Iris pigment epithelial cell (primary cell): ENCODE measurements at places on chromosomes 3 and 15.

- DNase-seq = no peak
Observed at GRCh38 chr15:90351479-90352106, 491 bp upstream of the ZNF774 start.

DNA sequence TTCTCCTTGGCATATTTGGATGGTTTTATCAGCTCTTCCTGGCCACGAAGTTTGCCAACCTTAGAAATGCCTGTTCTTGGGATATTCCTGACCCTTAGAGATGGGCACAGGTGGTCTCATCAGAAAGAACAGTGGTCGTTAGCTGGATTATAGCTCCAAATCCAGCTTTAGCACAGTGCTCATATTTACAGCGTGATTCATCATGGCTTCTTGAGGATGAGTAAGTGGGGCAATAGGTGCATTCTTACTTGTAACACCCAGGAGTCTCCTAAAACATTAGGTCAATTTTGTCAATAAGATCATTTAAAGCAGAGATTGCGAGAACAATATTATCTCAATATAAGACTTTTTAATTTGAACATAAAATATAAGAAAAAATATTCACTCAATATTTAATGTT is 191.9 kb downstream of the GABRB3 start:
- DNase-seq = no peak

DNA sequence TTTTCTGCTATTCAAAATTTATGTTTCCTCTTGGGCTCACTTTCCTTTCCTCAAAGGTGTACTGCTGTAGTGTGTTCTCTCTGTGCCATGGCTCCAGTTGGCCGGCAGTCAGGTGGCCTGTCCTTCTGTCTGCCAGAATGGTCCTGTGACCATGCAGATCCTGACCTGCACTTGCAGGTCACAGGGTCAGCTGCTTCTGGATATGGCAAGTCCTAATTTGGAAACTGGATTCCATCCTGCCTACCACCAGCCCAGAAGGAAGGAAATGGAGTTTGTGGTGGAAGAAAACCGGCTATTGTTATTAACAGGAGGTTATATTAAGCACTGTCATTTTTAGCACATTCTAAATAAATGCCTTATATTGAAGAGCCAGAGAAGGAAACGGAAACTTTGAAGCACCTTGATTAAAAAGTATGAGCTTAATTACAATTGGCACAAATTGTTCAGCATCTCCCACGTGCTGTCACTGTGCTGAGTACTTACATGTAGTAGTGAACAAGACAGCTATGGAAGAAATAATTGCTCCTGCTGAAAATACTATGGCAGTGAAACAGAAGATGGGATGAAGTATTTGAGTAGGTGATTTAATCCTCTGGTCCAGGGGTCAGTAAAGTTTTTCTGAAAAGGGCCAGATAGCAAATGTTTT is 362.8 kb downstream of the PTPRG start:
- no peak for DNase-seq

DNA sequence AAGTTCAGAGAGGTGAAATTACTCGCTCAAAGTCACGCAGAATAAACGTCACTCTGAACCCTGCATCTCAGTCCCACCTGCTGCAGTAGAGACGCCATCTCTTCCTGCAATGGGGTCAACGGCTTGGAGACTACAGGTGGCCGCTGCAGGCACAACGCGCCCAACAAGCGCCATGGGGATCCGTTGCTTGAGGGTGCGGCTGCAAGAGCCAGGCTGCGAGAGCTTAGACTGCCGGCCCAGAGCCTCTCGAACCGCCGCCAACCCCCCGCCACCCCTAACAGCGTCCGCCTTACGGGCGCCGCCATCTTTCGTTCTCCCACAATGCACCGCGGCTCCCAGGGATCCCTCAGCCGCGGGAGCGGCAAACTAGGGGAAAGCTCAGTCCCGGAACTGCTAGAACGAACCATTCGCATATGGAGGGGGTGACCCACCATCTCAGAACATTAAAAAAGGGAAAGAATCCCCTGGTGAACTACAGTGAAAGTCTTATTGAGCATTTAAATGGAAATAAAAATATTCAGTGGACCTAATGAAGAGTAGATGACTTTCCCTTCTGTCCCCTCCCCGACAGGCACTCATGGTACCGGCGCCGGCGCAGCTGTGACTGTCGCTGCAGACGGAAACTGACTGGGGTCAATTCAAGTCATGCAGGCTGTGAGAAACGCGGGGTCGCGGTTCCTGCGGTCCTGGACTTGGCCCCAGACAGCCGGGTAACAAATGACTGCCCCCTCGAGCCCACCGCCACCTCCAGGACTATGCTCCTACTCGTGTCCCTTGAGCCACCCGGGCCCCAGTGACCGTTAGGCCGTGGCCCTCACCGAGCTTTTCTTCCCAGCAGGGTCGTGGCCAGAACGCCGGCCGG is at the start of the genes MRPL46 and MRPS11:
Gene MRPL46 (minus strand): TSS at position 316 of the 862 bp plus-strand sequence. CDS start 11 bp downstream, at position 305.
Gene MRPS11 (plus strand): TSS at position 636 of the 862 bp plus-strand sequence. CDS start 10 bp downstream, at position 646.
- DNase-seq = peak; percentile 82

DNA sequence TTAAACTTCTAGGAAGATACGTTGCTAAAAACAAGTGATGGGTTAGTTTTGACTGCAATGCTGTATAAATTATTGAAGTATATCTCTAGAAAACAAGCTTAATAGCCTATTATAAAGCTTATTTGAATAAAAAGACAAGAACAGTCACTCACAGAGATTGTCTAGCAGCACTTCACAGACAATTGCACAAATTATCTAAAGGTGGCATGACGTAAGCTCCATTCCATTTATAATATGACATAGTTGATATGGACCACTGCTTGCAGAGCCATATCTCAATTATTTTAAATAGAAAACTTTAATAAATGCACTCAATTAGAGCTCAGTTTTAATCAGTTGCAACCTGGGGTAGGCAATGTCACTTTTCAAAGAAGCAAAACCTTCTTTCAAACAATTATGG is 319.9 kb upstream of the GBE1 start:
- no peak for DNase-seq

- no peak for DNase-seq
Observed at GRCh38 chr15:67895237-67895636, 55.4 kb upstream of the RNU6-1 start.
